SK-N-SH (cell line): ENCODE measurements at places on chromosomes 11 and 22. TPM values are rescaled to one million over a fixed set of nuclear protein-coding genes. Genes with fewer than 3 reads are reported as not detected.

GRCh38 chr11:64124147-64124546, 41.8 kb downstream of the MACROD1 start:
- DNase-seq: peak; percentile 82

GRCh38 chr22:32527756-32528155, 53.1 kb downstream of the FBXO7 start:
- no peak for DNase-seq

- DNase-seq: no peak
These were observed 1.9 kb upstream of the NDUFC2 start for GRCh38 chr11:78081583-78081982.

GRCh38 chr11:29029452-29029851, 921.3 kb downstream of the METTL15 start:
- no peak for DNase-seq

DNA sequence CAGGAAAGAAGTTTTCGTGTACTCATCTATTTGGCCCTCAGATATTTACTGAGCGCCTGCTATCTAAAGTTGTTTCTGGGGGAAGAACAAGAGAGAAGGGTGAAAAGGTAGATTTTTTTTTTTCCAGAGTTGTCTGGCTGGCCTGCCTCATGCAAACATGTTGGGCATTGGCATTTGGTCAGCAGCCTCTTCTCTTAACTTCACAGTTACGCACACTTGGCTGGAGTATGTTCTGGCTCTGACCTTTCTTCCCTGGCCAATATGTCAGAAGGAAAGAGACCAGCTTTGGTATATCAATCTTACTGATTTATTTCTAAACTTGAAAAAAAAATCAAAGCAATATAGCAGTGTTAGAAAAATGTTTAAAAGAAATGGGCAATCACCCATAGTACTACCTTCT, 54.2 kb upstream of the GRAMD1B start:
- no peak for DNase-seq

DNA sequence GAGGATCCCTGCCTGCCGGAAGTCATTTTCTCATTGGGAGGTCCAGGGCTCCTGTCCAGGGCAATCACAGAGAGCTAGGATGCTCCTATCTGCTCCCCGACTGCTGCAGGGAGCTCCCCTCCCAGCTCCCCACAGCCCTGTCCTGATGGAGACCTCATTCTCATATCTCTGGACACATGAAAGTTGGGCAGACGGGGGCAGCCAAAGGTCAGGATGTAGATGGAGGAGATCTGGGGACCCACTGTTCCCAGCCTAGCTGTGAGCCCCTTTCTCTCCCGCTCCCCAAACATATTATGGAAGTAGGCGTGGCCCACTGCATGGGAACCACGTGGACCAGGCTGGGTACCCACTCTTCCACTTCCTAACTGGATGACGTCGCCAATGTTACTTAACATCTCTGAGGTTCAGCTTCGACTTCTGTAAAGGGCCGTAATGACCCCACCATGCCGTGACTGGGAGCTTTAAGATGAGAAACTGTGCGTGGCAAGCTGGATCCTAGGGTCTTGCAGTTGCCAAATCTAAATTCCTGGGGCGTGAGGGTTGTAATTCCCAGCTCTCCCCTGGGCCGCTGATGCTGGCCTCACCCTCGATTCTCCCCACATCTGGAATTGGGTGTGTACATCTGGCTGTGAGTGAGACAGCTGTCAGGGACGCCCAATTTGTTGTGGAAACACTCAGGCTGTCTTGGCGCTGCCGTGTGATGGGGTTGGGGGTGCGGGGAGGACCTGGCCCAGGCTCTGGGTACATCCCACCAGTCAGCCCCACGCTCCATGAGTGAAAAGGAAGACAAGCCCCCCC, 1.8 kb downstream of the CDC42EP2 start:
- DNase-seq: no peak

DNA sequence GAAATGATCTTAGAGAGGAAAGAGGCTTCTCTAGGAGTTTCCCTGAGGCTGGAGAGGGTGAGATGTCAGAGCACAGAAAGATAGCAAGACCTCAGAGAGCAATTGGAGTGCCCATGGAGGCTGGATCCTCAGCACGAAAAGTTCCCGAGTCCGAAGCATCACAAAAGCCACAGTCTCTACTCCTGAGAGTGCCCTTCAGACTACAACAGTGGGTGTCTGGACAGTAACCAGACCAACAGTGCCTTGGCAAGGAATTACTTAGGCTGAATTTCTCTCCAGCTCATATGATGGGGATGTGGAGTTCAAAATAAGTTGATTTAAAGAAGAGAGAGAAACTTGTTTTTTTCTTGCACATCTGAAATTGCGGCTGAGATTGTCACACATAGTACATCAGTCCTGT, 31.9 kb upstream of the PSMA1 start:
- DNase-seq: no peak

GRCh38 chr11:27717801-27718229, 17.6 kb upstream of the BDNF start:
- DNase-seq: no peak

GRCh38 chr11:62726156-62726914, 922 bp downstream of the HNRNPUL2 start:
- no peak for DNase-seq

- DNase-seq: no peak
These were observed 356.2 kb downstream of the GRM5 start for GRCh38 chr11:88709567-88709966.

DNA sequence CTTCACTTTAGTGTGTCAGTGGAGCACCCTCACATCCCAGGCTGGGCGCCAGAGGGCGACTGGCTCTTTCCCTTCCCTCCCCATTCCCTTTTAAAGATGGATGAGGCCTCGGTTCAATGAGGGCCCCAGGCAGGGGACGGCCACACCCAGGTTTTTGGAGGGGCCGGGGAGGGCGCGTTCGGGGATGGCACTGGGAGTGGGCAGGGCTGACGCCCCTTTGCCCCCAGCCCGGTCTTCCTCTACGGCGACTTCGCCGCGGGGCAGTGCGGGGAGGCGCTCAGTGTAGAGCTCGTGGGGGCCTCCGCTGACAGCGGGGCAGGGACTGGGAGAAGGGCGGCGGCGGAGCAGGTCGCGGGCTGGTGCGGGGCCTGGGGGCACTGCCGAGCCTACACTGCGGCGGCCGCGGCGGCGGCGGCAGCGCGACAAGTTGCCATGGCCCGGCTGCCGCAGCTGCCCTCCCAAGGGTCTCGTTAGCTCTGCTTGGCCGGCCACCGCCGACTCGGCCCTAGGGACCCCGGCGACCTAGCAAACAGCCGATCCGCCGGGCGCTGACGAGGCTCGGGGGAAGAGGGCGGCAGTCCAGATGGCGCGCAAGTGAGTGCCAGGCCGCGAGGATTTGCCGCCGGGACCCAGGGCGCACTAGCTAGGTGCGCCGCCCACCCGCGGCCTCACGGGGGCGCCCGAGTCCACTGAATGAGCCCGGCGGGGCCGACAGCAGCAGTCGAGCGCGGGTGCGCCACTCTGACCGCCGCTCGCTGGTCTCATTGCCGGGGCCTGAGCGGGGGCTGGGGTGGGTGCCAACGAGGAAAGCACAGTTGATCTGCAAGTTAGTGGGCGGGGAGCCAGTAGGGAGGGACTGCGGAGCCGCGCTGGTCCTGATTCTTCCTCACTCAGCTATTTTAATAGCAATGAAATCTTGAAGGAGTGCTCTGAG, 92.7 kb downstream of the RRM1 start:
- peak; percentile 94 for DNase-seq

- DNase-seq: no peak
These were observed 20.5 kb upstream of the CLPB start for GRCh38 chr11:72454791-72455190.

GRCh38 chr11:28833670-28834069, 725.5 kb downstream of the METTL15 start:
- DNase-seq: no peak

GRCh38 chr22:31602259-31602952, 59.6 kb downstream of the PISD start:
- peak; percentile 32 for DNase-seq

DNA sequence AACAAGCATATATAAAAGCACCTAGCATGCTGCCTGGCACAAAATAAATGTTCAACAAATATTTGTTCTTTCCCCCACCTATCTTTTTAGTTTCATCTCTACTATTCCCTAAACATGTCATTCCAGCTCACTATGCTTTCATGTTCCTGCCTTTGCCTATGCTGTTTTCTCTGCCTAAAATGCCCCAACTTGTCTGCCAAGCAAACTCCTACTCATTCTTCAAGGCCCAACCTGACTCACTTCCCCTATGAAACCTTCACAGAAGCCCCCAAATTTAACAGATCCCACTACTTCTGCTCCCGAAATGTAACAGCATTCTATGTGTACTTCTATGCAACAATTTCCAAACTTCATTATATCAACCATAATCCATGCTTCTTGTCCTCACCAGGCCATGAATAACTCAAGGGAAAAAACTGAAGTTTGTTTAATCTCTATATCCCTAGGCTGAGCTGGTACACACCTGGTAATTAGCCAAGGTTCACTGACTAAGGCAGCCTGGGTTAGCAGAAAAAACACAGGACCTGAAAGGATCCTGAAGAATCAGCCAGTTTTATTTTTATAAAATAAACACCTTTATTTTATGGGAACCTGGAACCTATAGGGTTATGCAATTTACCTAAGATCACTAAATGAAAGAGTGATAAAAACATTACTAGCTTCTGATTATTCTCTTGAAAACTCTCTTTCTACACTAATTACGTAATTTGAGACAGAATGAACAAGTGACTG, 72.2 kb downstream of the PAK1 start:
- DNase-seq: no peak

GRCh38 chr11:79396001-79396400, 44.8 kb downstream of the TENM4 start:
- no peak for DNase-seq

GRCh38 chr11:75734491-75735180, 17.0 kb downstream of the MOGAT2 start:
- no peak for DNase-seq

- no peak for DNase-seq
These were observed 186.6 kb downstream of the ADAMTS15 start for GRCh38 chr11:130634961-130635473.

DNA sequence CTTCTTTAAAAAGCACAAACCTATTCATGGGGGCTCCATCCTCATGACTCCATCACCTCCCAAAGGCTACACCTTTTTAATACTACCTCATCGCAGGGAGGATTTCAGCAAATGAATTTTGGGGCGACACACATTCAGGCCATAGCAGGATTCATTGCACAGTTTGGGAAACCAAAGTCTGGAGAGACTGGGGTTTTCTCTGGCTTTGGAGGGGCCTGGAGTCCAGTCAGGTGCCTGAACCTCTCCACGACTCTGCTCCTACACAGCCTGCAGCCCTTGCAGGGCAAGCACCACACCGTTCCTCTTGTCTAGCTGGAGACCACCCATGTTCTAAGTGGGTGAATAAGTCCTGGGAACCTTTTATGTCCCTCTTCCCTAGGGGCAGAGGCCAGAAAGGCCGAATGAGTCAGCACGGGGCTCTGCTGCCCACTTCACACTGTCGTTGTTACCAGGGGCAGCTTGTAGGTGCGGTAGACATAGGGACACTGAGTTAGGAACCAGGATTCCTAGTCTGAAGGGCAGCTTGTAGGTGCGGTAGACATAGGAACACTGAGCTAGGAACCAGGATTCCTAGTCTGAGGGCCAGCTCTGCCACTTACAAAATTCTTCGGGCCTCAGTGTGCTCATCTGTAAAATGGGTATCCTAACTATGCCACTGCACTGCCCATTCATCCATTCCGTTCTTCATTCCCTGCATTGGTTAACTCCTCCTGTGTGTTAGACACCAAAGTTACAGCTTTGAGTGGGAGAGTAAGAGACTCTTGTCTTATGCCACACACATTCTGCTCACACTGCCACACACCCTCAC, 251.7 kb upstream of the B3GAT1 start:
- no peak for DNase-seq

DNA sequence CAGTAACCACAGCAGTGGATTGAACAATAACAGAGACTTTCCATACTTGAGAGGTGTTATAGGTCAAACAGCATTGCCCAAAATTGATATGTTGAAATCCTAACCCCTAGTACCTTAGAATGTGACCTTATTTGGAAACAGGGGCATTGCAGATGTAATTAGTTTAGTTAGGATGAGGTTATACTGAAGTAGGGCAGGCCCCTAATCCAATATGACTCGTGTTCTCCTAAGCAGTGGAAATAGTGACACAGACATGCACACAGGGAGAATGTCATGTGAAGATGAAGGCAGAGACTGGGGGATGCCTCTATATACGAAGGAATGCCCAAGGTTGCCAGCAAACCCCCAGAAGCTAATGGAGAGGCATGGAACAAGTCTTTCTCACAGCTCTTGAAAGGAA, 270.5 kb downstream of the TENM4 start:
- DNase-seq: no peak

DNA sequence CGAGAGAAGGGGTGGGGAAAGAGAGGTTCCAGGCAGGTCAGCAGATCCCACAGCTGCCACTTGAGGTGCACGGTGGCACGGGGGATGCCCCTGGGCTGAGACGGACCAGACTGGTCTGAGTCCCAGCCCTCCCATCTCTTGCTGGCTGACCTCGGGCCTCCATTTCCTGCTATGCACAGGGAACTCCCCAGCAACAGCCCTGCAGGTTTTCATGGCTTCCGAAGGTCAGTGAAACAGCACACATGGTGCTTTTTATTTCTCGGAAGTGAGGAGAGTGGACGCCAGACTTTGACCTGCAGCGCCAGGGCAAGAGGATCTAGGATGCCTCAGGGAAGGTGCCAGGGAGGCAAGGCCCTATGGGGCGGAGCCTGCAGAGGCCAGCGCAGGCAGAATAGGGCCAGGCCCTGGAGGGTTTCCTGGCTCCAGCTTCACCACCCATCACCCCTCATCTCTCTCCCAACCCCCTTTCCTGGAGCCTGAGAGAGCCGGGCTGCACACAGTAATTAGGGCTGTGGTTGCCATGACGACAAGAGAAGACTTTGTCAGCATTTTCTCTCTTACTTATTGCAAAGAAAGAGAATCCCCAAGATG, 29.5 kb downstream of the SLC22A12 start:
- DNase-seq: peak; percentile 85

CBY1 gene
- polyA plus RNA-seq: 21.8 and 23.4 TPM in 2 replicates

RIMBP3C gene
- 0.02 TPM in 1 of 2 replicates, not detected in the other for polyA plus RNA-seq

CHST1 gene
- polyA plus RNA-seq: 2.7 and 4.9 TPM in 2 replicates

APOL3 gene
- 0.21 and 1.1 TPM in 2 replicates for polyA plus RNA-seq

C11orf86 gene
- polyA plus RNA-seq: 0.06 and 0.08 TPM in 2 replicates

FAM227A gene
- 1.2 and 1.9 TPM in 2 replicates for polyA plus RNA-seq

MRPL11 gene
- 33.9 and 45.6 TPM in 2 replicates for polyA plus RNA-seq

IL18 gene
- 0.28 TPM in 1 of 2 replicates, not detected in the other for polyA plus RNA-seq

E2F8 gene
- 2.5 and 2.7 TPM in 2 replicates for polyA plus RNA-seq

OR6X1 gene
- not detected in 2 replicates for polyA plus RNA-seq
